ENCODE measurements at places on chromosomes 13 and 19.

- no peak for DNase-seq
Measured at GRCh38 chr19:13981467-13981866, 24.7 kb downstream of the RFX1 start.

DNA sequence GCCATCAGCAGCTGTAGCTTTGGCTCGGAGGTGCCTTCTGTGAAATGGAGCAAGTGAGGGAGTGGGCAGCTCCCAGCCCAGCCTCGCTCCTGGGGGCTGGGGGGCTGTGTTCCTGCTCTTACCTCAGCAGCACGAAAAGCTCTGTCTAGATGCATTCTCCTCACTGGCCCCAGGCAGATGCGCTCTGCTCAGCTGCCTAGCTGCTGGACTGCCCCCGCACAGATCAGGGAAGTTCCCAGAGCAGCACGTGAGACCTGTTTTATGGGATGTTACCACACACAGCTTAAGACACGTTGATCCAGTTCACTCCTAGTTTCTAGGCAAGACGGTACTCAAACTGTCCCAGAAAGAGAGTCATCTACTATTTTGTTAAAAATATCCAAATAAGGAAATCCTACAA, 13.6 kb downstream of the LCP1 start:
- no peak for DNase-seq

DNA sequence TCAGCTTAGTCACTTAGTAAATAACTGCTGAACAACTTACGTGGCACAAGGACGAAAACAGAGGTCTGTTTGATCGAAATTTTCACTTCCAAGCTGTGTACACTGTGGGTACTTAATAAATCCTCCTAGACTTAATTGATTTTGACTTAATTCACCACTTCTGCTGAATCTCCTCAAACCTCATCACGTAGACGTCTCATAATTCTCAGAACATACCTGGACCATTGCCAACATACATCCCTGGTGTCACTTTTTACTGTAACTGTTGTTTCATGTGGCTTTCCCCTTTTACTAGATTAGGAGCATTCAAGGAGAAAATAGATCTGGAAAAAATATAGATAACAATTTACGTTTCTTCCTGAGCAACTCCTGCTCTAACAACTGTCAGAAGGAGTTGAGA, 105.0 kb downstream of the MBNL2 start:
- no peak for DNase-seq

DNA sequence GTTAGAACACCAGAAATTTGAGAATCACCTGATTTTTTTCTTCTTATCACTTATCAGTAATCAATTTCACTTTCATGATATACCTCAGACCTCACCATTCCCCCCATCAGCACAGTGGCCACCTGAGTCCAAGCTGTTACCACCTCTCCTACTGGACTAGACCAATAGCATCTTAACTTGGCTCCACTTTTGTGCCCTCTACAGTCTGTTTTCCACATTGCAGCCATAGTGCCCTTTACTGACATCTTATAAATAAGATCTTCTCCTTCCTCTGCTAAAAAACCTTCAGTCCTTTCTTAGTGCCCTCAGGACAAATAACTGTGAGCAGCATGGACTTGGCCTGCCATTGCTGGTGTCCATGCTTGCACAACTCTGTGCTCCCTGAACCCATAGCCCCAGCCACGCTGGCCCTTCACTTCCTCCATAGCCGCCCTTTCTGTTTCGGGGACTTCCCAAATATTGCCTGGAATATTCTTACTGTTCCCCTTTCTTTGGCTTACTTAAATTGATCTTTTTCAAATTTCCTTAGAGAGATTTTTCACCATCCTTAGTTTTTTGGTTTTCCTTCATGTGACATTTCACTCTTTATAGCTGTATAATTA, 380.8 kb downstream of the LMO7 start:
- DNase-seq = no peak

- DNase-seq = no peak
Measured at GRCh38 chr19:35098413-35099049, 17.1 kb upstream of the FXYD3 start.

GRCh38 chr13:59280297-59280696, 883.4 kb downstream of the DIAPH3 start:
- DNase-seq = no peak

GRCh38 chr19:37718304-37718703, 1.3 kb downstream of the ZNF607 start:
- no peak for DNase-seq

- DNase-seq = no peak
Measured at GRCh38 chr13:41842036-41842620, 118.8 kb downstream of the VWA8 start.
